ENCODE measurements at places on chromosomes 16 and 17.

- DNase-seq = no peak
Measured at GRCh38 chr17:27259356-27259755, 34.6 kb upstream of the WSB1 start.

DNA sequence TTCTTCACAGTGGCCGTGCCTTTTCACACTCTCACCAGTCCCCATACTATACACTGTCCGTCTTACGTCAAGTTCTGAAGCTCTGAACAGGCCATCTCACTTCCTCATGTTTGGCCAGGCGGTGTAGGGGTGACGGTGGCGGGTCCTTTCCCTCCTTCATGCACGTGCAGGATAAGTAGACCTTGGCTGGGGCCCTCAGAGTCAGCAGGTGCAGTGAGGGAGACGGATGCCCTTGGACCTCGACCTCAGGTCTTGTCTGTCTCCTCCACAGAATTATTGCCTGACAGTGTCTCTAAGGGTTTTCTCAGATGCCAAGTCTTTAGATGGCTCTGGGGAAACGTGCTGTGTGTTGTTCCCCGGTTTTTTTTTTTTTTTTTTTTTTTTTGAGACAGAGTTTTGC is 37.6 kb downstream of the RAB11FIP3 start:
- no peak for DNase-seq

DNA sequence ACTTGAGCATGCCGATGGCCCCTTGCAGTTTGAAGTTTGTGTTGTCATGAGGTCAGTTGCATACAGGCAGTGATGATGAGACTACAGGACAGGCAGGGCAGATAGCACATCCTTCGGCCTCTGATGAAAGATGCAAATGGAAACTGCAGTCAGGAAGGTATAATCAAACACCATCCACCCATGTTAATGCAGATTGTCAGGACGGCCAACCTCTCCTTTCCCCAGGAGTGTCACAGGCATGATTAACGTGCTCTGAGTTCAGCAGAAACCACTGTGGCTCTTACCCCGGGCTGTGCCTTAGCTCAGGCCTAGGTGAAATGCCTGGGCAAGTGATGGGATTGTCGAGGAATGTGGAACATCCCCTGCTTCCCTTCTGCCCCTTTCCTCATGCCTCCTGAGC is 893.5 kb upstream of the RBFOX1 start:
- no peak for DNase-seq

DNA sequence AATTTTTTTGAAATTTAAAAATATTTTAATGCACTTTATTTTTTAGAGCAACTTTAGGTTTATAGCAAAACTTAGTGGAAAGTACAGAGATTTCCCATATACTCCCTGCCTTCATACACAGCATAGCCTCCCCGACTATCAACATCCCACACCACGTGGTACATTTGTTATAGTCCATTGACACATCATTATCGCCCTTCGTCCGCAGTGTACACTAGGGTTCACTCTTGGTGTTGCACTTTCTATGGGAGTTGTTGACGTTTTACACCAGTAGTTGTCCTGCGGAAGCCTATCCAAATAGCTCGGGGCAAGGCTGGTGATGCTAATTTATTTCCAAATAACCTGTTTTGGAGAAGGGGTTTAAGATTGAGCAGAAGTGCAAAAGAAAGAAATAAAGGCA is 52.6 kb downstream of the MYH3 start:
- no peak for DNase-seq

DNA sequence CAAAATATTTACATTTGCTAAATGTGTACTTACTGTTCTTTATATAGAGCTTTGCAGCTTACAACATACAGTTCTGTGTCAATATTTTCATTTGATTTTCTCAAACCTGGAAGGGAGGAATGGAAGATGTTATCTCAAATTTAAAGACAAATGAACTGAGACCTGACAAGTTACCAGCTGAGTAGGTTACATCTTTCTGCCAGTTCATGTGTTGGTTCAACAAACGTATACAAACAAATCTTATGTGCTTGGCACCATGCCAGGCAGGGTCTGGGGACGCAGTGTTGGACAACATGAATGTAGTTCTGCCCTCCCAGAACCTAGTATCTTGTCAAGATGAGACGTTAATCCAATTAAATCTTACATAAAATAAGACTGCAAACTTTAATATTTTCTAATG is 507.5 kb upstream of the HSBP1 start:
- no peak for DNase-seq

DNA sequence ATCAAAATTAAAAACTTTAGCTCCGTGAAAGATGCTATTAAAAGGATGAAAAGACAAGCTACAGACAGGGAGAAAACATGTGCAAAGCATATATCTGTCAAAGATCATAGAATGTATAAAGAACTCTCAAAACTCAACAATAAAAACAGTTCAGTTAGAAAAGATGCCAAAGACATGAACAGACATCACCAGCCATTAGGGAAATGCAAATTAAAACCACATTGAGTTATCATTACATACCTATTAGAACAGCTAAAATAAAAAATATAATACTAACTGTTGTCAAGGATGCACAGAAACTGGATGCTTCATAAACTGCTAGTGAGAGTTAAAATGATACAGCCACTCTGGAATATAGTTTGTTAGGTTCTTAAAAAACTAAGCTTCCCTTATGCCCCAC is 58.8 kb downstream of the NFATC3 start:
- DNase-seq = no peak

DNA sequence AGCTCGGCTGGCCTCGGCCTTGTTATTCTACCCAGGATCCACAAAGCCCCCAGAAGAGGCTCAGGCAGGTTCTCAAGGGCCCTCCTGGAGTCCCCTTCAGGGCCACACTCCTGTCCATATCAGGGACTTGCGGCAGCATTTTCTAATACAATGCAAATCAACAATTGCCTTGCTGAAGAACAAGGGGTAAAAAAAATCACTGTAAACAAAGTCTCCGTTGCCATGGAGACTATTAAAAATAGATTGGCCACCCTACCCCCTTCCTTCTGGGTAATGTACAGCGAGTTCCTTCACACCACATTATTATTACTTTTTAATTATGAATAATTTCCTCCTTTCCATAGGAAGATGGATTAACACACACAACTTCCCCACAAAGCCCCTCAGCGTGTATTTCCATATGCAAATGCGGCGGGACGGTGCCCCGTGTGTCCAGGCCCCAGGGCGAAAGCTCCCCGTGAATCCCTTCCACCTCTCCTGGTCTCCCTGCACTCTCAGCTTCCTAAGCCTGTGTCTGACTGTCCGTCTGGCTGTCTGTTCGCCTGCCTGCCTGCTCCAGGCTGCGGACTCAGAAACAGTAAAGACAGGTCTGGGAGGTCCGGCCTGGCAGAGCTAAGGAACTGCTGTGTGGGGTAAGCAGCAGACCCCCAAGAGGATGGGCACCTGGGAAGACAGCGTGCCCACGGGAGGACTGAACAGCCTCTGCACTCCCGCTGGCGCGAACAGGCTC is 196.6 kb downstream of the RBFOX3 start:
- DNase-seq = no peak

- DNase-seq = no peak
Measured at GRCh38 chr17:74362810-74363498, 1.3 kb upstream of the BTBD17 start.
